ENCODE measurements at places on chromosomes 3 and 15.

DNA sequence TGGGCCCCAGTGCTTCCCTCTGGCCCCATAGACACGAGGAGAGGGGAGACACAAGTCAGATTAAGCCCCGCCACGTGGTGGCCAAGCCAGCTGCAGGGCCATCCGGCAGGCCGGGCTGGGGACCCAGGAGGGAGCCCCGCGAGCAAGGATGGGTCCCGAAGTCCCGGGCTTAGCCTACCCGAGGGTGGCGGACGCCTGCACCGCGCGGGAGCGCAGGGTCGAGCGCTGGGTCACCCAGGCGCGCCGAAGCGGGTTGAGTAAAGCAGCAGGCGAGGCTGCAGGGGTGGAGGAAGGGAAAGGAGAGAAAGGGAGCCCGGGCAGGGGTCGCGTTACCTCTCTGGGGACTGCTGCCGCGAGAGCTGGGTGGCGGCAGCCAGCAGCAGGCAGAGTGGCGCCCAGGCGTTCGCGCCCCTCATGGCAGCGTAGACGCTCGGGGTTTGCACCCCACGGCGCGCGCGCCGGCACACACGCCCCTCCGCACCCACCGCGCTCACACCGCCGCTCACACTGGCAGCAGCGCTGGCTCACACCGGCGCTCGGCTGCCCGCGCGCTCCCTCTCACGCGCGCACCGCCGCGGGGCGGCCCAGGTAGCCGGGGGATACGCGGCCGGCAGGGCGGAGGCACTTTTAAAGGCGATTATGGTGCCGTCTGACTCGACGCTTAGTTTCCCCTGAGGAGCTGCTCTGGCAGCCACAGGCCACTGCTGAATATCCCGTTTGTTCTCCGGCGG is at the start of gene PCOLCE2:
PCOLCE2 (minus strand) TSS at position 603 of the 731 bp plus-strand sequence; CDS start at position 416, 187 bp downstream.
- DNase-seq: no peak

- no peak for DNase-seq
Measured at GRCh38 chr3:100370756-100371155, 30.1 kb downstream of the TOMM70 start.

GRCh38 chr15:52778457-52778856 is 11.7 kb downstream of the ONECUT1 start:
- DNase-seq: no peak

- no peak for DNase-seq
Measured at GRCh38 chr3:15591242-15591641, 10.1 kb downstream of the HACL1 start.

DNA sequence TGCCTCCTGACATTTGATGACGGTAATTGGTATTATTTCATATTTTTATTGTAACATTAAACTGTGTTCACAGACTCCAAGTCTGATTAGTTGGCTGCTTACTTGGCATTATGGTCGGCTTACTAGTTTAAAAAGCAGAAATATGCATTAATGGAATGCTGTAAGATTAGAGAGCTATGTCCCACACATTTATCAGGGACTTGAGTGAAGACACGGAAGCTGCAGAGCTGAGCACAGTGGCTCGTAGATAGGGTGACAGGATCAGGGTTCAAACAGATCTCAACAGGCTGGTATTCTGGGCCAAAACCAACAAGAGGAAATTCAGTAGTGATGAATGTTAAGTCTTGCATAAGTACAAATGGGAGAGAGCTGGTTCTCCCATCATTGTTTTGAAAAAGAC is 113.8 kb downstream of the ADAMTSL3 start:
- DNase-seq: no peak

GRCh38 chr3:81452418-81452817 is 309.0 kb downstream of the GBE1 start:
- no peak for DNase-seq

GRCh38 chr3:48464713-48465221 is 18.2 kb downstream of the ATRIP start:
- DNase-seq: no peak

GRCh38 chr3:182709306-182709705 is 84.0 kb upstream of the ATP11B start:
- DNase-seq: no peak

DNA sequence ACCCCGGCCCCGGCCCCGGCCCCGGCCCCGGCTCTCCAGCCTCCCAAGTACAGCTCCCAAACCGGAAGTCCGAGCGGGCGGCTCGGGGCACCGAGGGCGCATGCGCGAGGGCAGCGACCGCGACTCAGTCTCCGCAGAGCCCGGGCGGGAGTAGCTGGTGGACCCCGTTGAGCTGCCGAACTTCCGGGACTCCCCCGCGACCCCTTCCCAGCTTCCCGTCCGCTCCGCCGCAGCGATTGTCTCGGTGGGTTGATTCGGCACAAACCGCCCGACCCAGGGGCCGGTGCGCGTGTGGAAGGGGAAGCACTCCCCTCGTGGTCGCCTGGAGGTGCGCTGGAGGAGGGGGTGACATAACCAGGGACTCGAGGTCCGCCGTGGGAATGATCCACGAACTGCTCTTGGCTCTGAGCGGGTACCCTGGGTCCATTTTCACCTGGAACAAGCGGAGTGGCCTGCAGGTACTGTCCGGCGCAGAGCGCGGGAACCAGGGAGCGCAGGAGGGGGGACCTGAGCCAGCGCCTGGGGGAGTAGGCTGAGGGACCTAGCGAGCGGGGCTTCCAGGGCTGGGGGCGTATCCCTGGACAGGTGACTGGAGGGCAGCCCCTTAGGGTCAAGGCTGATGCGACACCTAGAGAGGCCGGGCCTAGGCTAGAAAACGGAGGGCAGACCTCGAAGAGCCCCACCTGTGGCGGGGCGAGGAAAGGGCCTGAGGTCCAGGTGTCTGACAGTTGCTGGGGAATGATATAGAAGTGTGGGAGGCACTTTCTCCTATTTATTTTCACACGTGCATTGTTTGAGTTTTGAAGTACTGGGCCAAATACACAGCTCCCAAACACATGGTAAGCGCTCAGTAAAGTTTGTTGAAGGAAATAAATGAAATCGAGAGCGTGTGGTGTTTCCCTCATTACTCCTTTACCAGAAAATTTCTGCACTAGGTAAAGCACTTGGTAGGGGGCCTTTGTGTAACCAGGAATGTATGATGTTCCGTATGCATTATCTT is at the start of the genes TUBGCP4 and ZSCAN29:
TUBGCP4 (plus strand) TSS at position 127 of the 1,000 bp plus-strand sequence; CDS start at position 381, 254 bp downstream.
ZSCAN29 (minus strand) TSS at position 69 of the 1,000 bp plus-strand sequence. CDS start 1,130 bp downstream, outside the sequence.
- DNase-seq: no peak

- no peak for DNase-seq
Measured at GRCh38 chr3:43582866-43583265, 38.9 kb downstream of the ANO10 start.

GRCh38 chr3:105800320-105800719 is 68.5 kb downstream of the CBLB start:
- DNase-seq: no peak

GRCh38 chr3:43181202-43181821 is 75.4 kb upstream of the POMGNT2 start:
- no peak for DNase-seq

- no peak for DNase-seq
Measured at GRCh38 chr3:71162221-71162620, 421.3 kb downstream of the FOXP1 start.

- DNase-seq: peak; percentile 74
Measured at GRCh38 chr15:63135804-63136203, 14.1 kb downstream of the LACTB start.

- DNase-seq: no peak
Measured at GRCh38 chr3:42961633-42962032, 17.5 kb upstream of the GASK1A start.

GRCh38 chr3:4734454-4734853 is 241.3 kb downstream of the ITPR1 start:
- no peak for DNase-seq

GRCh38 chr3:101939361-101940049 is 90.2 kb downstream of the NFKBIZ start:
- no peak for DNase-seq

- no peak for DNase-seq
Measured at GRCh38 chr3:197234947-197235914, 63.2 kb downstream of the DLG1 start.

DNA sequence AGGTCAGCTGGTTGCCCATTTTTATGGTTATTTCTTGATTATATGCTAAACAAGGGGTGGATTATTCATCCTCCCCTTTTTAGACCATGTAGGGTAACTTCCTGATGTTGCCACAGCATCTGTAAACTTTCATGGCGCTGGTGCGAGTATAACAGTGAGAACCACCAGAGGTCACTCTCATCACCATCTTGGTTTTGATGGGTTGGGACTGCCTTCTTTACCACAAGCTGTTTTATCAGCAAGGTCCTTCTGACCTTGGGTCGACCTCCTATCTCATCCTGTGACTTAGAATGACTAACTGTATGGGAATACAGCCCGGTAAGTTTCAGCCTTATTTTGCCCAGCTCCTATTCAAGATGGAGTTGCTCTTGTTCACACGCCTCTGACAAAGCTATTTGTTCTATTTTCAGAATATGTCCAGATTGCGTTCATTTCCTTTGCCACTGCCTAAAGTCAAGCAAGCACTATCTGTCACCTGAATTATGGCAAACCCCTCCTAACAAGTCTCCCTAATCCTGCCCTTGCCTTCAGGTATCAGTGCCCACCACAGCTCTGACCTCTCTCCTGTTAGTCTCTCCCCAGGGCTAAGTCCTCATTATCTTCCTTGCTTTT is 308.5 kb downstream of the ROBO2 start:
- no peak for DNase-seq

DNA sequence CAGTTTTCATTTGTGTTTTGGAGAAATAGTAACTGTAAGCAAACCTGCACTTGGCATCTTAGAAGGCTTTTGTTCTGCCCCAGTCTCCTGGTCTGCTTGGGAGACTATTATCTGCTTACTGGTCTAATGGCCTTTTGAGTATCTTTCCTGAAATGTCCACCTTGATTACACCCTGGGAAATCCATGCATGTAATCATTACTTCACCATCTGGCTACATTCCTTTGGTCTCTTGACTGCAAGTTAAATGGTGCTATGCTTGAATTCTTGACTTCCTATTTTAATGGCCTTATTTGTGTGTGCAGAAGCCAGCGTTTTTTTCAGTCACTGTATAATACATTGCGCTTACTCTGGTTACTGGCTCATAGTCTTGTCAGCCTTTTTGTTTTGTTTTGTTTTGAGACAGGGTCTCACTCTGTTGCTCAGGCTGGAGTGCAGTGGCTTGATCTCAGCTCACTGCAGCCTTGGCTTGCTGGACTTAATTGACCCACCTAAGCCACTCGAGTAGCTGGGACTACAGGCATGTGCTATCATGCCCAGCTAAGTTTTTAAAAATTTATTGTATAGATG is 30.0 kb downstream of the CHD2 start:
- DNase-seq: no peak

DNA sequence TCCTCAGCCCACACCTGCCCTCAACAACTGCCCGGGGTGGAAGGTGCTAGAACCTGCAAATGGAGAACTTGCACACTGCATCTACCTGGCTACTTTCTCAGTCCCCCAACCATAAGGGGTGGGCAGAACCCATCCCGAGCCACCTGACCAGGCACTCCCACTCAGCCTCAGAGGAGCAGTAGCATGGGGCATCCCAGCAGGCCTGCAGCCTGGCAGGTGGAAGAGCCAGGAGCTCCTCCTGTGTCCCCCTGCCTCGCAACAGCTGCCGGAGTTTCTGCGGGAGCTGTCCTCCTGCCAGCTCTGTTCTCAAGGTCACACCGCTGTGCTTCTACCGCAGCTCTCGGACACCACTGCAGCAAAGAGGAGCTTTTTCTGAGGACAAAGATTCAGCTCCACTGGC is 27.5 kb downstream of the RAB6B start:
- DNase-seq: no peak

DNA sequence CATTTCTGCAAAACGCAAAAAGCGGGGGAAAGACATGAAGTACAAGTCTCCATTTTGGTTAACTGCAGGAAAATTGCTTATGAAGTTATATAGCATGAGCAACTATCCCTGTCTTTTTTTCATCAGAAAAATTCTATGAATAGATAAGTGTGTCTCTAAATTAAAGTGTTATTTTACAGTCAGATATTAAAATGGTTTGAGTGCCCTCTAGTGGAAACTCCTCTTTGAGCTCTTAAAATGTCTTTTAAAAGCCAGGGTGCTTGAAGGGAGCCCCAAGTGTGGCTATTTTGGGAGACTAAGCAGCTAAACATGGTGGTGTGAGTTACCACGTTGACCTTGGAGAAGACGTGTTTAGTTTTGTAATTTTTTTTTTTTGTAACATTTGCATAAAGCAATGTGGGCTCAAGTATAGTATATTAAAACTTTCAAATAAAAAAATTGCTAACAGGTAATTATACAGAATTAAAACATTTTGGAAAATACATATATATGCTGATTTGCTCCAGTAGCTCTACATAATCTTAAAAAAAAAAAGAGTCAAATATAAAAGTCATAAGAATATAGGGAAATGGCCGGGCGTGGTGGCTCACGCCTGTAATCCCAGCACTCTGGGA is 77.2 kb downstream of the PPP2R3A start:
- peak; percentile 9 for DNase-seq

- DNase-seq: no peak
Measured at GRCh38 chr3:142574665-142575064, 3.9 kb downstream of the ATR start.

DNA sequence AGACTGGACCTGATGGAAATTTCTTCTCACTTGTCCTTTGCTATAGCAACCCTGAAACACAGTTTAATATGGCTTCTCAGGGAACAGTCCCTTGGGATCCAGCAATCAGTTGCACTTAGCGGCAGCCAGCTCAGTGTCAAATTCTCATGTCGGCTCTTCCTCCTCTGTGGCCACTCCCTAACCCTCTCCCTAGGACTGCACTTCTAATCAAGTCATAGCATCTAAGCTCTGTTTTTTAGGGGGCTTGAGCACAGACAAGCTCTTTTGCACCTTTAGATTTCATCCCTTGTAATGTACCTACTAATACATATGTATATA is 250.5 kb upstream of the TLE3 start:
- DNase-seq: no peak

- peak; percentile 14 for DNase-seq
Measured at GRCh38 chr3:49248840-49249227, 28.2 kb downstream of the C3orf62 start.

GRCh38 chr3:122077293-122078234 is 22.4 kb downstream of the CD86 start:
- DNase-seq: no peak

GRCh38 chr15:79025201-79025600 is 65.4 kb downstream of the RASGRF1 start:
- DNase-seq: no peak

- no peak for DNase-seq
Measured at GRCh38 chr15:65391732-65392131, 13.9 kb upstream of the IGDCC3 start.

- no peak for DNase-seq
Measured at GRCh38 chr3:107598926-107599771, 76.4 kb downstream of the BBX start.

DNA sequence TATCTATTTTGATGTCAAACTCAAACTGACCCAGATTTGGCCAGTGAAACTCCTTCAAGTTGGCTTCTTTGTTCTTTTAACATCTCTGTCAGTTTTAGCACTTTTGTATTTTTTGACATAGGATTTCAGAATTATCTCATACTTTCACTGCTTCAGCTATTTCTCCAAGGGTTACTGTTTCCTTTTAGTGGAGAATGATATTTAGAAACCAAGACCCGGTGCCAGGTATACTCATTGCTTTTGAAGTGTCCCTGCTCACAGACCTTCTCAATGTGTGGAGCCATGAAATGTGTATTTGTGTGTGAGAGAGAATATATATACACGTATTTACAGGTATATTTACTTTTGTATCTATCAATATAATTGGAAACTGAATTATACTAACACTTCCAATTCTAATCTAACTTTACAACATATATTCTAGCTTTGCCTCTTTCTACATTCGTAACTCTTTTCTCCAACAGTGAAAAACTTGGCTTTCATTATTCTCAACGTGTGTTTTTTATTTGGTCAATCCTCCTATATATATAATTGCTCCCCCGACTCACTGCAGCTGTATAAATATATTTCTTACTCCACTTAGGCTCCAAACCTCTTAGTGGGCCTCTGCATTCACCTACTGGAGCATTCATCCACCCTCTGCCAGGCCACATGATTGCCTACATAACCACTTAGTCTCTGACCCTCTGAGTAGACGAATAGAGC is 54.0 kb downstream of the OTOL1 start:
- no peak for DNase-seq

GRCh38 chr3:194787650-194788049 is 102.0 kb downstream of the FAM43A start:
- DNase-seq: no peak

Measured in BJ (cell line).